ENCODE measurements at places on chromosomes 1 and 21.

DNA sequence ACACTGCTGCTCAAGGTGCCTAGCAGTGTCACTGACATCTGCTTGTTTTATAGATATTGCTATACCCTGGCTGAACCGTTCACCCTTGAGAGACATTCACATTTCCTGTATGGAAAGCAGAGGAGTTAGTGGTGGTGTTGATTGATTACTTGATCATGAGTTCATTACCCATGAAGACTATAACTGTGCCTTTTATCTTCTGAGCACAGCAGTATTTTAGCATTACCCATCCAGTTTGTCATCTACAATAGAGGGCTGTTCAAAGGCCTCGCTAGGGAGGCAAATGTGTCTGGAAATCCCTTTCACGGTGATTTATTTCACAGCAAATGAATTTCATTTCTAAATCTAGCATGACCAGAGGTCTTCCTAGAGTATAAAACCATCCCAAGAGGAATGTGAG, 160.0 kb downstream of the DNM3 start:
- no peak for DNase-seq

DNA sequence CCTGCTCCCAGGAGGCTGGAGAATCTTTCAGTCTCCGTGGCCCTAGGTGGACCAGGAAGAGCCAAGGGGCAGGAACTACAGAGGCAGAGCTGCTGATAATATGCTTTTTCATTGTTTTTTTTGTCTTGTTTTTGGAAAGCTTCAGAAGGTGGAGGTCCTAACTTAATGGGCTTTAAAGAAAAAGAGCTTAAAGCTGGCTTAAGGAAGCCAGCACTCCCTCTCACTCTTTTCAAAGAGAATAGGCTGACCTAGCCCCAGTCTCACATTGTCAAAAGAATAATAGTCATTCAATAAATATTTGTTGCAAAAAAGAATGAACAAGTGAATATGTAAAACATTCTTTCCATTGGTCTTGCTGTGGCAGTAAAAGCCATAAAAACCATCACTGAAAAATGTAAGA, 61.0 kb upstream of the RRP15 start:
- DNase-seq, result no peak

DNA sequence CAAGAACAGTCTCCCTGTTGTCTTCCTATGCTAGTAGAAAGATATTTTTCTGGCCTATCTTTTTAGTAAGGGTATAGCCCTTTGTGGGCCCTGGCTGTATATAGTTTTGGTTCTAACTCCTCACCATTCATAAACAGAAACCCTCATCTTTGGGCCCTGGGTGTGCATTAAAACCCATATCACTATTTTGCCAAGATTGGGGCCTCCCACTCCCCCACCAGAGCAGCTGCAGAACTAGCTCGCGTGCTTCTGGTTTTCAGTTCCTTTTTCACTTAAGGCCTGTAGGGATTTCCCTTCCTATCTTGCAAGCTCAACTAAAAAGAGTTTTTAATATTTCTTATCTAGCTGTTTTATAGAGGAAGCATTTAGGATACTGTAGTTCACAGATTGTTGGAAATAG, 106.4 kb downstream of the RGL1 start:
- DNase-seq, result no peak

GRCh38 chr1:97621955-97622354, 298.9 kb downstream of the DPYD start:
- DNase-seq, result no peak

DNA sequence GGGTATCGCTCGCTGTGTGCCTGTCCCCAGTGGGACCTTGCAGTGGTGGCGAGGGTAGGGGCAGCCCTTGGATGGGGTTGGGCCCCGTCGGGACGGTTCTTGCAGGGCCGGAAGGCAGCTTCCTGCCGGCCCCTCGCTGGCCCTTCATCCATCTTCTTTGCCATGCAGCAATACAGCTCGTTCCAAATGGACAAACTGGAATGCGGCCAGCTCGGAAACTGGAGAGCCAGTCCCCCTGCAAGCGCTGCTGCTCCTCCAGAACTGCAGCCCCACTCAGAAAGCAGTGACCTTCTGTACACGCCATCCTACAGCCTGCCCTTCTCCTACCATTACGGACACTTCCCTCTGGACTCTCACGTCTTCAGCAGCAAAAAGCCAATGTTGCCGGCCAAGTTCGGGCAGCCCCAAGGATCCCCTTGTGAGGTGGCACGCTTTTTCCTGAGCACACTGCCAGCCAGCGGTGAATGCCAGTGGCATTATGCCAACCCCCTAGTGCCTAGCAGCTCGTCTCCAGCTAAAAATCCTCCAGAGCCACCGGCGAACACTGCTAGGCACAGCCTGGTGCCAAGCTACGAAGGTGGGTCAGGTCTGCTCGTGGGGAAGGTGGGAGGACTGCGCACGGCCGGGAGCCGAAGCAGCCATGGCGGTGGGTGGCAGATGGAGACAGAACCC, 45.8 kb downstream of the SIM2 start:
- DNase-seq, result no peak

DNA sequence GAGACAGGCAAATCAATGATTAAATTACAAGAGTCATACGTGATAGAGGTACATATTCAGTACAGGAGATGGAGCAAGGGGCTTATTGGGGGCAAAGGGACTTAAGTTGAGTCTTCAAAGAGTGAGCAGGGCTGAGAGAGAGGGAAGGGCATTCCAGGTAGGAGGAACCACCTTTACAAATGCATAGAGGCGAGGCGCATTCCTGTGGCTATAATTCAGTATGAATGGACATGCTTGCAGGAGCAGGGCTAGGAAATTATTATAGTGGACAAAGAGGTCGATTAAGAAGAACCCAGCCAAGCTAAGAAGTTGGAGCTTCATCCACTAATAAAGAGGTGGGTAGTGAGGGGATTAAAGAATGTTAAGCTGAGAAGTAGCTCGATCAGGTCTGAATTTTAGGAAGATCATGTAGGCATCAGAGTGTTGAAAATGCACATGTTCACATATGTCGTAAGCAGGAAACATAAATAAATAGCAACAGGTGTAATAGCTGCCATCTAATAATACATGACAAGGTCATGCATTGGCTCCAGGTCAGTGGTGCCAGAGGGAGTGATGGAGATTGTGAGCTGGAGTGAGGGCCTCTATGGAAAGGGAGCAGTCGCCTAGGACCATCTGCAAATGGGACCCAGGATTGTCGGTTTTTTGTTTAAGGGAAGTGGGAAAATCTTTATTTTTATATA, 12.0 kb upstream of the HNRNPU start:
- no peak for DNase-seq

DNA sequence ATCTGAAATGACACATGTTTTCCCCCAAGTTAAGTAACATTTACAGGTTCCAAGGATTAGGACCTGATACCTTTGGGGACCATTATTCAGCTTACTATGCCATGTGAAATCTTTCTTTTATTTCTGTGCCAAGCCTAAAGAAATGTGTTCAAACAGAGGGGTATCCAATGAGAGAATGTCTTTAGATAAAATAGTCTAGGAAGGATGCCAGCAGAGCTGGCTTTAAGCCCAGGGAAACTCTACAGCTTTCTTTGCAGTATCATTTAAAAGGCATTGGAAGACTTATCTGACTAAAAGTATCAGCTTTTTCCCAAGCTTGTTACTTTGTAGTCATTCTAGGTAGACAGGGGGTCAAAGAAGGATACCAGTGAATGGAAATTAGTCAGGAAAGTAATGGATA, 860.4 kb downstream of the PLA2G4A start:
- no peak for DNase-seq

GRCh38 chr21:27653481-27653880, 686.6 kb upstream of the ADAMTS5 start:
- DNase-seq, result no peak

GRCh38 chr1:31835415-31835814, 19.6 kb upstream of the SPOCD1 start:
- no peak for DNase-seq

DNA sequence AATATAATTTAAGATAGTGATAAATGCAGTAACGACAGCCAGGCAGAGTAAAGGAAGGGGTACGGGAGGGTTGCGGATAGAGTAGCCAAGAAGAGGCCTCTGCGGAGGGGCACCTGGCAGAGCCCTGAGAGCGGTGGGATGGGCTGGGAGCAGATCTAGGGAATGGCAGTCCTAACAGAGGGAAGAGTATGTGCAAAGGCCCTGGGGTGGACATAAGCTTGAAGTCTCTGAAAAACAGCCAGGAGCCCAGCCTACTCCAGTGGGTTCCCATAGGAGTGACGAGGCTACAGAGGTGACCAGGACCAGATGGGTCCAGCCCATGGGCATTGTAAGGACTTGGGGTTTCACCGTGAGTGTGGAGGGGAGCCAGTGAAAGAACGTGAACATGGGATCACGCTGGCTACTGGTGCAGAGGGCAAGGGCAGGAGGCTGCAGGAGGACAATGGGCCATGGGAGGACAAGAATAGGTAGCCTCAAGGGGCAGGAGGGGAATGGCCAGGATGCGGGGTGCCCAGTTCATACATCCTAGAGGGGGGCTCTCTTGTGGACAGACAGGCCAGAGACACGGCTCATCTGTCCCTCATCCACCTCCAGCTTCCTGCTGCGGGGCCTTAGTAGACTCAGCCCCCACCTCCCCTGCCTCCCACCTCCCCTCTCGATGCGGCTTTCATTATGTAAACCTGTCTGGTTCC, 185.7 kb upstream of the VAMP3 start:
- no peak for DNase-seq

DNA sequence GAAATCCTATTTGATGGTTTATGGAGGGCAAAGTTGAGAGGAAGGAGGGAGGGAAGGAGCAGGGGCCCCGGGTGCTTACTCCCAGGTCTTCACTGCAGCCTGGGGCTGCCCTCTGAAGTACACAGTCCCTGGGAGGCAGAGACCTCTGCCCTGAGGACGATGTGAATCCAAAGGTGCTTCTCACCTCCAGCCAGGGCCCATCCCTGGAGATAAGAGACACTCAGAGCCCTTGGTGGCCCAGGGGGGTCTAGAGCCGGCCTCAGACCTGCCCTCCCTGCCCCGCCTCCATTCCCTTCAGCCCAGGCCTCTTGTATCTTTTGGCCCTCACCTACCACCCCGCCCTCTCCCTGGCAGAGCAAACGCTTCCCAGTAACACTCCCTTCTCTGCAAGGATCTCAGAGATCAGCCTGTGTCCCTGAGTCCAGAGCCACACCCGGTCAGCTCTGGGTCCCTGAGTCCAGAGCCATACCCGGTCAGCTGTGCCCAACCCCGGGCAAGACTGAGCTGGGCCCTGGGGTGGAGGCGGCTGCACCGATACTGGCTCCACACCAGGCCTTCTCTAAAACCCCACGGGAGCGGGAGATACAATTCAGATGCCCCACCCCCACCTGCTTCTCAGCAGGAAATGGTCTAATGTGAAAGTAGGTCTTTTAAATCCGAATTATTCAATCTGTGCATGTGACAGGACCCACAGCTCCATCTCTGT, 3.6 kb upstream of the GNB1 start:
- DNase-seq, result no peak

- DNase-seq, result no peak
Measured at GRCh38 chr21:42216726-42217572, 2.0 kb upstream of the ABCG1 start.

DNA sequence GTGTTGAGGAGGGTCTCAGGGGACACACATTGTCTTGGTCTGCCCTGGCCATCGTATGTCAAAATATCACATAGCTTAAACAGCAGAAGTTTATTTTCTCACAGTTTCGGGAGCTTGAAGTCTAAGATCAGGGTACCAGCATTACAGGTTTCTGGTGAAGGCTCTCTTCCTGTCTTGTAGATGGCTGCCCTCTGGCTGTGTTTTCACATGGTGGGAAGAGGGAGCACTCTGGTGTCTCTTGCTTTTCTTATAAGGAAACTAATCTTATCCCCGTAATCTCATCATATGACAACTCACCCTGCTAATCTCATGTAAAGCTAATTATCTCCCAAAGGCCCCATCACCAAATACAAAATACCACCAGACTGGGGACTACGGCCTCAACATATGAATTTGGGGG, 246.9 kb upstream of the ST6GALNAC5 start:
- no peak for DNase-seq

DNA sequence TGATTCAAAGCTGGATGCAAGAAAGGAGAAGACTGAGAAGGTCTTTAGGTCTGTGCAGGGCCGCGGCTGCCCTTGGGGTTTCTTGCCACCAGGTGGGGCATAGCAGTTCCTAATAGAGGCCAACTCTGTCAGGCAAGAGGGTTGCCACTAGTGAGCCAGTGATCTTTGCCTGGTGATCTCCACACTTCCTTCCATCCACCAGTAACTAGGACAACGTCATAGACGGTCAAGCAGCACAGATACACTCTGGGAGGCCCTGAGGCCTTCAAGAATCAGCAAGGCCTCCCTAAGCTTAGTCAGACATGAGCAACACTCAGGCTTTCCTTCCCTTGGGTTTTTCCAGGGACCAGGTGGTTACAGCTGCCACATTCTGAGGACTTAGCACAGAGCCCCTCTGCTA, 32.9 kb upstream of the ATP2B4 start:
- no peak for DNase-seq
